ENCODE measurements at places on chromosomes 3 and 15.

DNA sequence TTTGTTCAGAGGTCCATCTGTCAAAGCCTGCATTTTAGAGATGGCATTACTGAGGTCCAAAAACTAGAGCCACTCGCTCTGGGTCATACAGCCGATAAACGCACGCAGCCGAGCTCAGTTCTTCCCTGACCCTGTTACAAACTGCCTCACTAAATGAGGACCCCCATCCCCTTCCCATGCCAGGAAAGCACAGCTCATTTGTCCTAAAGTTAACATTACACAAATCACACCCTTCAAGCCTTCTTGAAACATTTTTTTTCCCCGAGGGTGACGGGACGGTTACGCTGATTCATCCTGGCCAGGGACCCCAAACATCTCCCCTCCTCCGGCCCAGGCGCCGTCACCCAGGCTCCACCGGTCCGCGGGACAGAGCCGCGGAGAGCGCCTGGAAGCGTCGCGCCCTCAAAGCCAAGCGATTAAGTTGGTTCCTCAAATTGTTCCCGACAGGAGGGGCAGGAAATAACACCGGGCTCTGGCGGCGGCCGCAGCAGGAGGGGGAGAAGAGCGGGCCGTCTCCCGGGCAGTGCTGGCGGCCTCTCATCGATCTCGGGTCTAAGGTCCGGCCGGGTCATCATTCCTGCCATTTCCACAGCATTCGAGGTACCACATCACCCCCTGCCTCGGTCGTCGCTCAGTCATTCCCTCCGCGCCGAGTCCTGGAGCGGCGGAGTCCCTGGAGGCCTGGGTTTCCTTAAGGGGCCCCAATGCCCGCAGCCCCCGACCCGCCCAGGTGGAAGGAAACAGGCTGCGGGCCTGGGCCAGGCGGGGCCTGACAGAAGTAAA lies 619 bp upstream of the CMTM8 start:
- peak; percentile 35 for DNase-seq

- DNase-seq = no peak
These were observed 185.8 kb upstream of the TTC14 start for GRCh38 chr3:180416111-180416594.

- no peak for DNase-seq
These were observed 220.4 kb upstream of the CFAP20DC start for GRCh38 chr3:59270209-59270608.

GRCh38 chr3:47780741-47781684 lies 680 bp downstream of the SMARCC1 start:
- DNase-seq = no peak

DNA sequence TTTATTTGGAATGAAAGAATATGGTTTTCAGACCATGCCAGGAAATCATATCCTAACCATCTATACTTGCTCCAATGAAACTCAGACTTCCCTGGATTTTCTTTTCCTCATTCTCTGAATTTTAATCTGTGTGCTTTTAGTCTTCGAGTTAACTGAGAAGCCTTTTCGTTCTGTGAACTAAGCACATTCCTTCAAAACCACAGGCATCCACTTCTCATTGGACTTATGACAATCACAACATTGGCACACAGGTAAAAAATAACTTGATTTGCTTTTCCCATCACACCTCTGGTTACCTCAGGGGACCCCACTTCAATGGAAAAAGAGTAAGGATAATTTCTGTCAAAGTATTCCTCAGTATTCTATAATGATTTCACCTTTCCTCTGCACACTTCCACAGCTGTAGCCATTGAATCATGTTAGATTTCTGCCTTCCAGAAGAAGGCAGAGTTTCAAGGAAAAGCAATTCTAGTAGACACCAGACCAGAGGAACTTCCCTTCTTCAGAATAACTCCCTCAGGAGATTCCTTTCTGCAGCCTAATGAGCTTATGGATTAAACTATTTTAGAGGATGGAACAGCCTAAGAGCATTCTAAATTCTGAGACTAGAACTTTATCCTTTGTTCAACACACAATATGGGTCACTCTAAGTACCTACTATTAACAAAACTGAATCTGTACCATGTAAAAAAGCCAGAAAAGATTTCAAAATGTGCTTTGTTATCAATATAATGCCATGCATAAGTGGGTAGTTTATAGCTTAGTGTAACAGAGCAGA lies 15.9 kb downstream of the COMMD2 start:
- DNase-seq = no peak

DNA sequence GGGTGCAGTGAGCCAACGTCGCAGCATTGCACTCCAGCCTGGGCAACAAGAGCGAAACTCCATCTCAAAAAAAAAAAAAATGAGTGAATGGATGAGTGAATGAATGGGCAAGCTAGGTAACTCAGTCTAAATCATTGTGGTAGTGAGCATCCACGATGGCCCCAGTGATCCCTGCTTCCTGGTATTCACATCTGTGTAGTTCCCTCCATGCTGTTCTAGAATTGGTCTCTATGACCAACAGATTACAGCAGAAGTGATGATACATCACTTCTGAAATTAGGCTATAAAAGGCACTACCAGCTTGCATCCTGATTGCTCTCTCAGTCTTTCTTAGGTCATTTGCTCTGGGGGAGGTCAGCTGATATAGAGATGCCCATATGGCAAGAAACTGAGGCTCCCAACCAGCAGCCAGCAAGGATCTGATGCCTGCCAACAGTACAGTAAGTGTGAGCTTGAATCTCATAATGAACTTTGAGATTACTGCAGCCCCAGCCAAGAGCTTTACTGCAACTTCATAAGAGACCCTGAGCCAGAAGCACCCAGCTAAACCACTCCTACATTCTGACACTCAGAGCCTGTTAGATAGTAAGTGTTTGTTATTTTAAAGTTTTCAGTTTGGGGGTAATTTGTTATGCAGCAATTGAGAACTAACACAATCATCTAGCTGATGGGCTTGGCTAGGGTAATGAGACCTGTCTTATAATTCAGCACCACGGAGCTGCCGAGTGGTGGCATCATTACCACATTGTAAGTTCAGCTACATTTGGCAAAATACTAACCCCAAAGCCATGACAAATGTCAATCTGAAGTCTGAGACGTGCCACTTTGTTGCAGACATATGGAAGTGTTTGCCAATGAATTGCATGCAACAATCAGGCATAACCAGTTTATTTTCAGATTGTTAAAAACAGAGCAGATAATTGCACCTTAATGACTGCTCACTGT lies 53.0 kb downstream of the KLHL6 start:
- no peak for DNase-seq

DNA sequence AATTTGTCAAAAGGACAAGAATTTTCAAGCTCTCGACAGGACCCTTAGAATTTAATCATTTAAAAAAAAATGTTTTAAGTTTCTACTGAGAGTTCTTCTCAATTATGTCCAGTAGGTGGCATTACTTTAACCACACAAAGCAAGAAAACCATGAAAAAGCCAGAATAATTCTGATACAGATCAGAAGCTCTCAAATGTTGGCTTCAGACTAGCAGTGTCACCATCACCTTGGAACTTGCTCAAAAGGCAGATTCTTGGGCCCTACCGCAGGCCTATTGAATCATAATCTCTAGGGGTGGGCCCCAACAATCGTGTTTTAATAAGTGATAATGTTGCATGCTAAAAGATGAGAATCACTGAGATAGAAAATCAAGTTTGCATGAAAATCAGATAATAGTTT lies 99.5 kb upstream of the KCNMB2 start:
- DNase-seq = no peak

GRCh38 chr3:8336456-8336855 lies 165.2 kb upstream of the LMCD1 start:
- no peak for DNase-seq

GRCh38 chr3:153567556-153567955 lies 405.5 kb downstream of the RAP2B start:
- no peak for DNase-seq

GRCh38 chr3:196220587-196220986 lies 4.3 kb downstream of the SLC51A start:
- DNase-seq = no peak

- no peak for DNase-seq
These were observed 53.3 kb upstream of the LIPC start for GRCh38 chr15:58378241-58379085.

DNA sequence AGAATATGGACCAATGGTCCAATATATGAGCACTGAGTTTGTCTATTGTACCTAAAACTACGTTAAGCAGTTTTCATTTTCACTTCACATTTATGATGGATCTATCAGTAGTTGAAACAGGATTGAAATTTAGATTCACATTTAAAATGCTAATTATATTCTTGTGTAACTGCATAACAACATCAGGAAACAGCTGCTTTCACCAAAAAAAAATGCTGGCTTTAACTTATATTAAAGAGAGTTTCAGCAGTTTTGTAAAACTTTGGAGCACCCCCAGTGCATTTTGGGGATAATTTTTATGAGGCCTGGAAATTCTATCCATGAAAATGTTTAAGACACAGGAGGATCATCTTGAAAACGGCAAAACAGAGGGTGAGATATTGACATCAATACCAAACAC lies 142.8 kb upstream of the ROBO2 start:
- DNase-seq = no peak

DNA sequence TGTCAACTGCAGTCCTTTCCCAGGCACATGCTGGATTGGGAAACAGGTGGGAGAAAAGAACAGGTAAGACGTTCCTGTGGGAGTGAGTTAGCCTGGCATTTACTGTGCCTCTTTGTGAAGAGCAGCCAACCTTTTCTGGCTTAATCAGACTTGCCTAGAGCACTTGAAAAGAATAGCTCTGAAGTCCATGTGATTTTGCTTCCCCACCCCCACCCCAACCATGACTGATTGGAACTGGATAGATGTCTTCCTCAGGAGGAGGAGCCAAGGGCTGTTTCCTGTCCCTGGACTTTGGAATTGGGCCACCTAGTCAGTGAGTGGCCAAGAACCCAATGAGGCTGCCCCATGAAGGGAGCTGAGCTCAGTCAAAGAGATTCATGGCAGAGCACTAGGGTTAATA lies 4.7 kb upstream of the TMEM41A start:
- DNase-seq = no peak
